Forelimb muscle (tissue), 1 donor: ENCODE measurements at places on chromosomes 7 and 10.

- no peak for DNase-seq
Observed at GRCh38 chr10:48197236-48197899, 77.1 kb downstream of the FRMPD2 start.

DNA sequence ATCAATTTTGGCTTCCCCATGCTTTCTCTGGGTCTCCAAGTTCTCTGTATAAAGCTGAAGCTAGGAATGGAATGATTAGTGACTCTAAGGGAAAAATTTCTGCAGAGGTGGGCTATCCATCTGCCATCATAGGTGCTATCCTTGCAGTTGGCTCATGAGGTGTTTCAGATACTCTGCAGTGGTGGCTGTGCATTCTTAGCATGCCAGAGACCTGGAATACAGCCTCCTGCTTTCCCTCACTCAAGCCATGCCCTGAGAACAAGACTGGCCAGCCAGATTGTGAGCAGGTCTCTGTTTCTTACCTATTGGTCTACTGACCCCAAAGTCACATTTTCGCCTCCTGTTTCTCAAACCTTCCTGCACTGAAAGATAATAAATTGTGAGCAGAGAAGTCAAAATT is 719.6 kb downstream of the CCSER2 start:
- no peak for DNase-seq

- no peak for DNase-seq
Observed at GRCh38 chr7:33882950-33883670, 22.2 kb upstream of the BMPER start.

DNA sequence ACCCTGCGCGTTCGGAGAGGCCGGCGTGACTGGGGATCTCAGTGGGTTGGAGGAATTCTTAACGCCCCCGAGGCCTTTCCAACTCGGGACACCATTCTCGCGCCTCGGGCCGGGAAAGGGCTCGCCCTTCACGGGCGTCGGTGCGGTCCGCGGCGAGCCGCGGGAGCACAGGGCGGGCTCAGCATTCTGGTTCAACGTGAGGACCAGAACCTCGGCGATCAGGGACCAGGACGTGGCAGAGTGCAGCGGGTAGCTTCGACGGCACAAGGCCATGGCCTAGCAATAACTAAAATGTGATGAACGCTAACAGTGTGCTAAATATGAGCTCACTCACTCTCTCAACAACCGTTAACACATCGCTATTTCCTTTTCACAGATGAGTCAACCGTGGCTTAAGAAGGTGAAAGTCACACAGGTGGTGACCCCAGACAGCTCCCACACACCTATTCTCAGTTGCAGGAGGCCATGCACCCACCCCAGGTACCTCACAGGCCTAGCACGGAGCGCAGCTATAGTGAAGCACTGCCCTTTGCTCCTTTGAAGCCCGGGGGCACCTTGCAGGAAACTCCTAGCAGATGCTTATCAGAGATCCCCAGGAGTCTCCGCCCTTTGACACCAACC is 4.5 kb upstream of the EMX2 start:
- DNase-seq = no peak
